ENCODE measurements at places on chromosomes 11 and 22.

DNA sequence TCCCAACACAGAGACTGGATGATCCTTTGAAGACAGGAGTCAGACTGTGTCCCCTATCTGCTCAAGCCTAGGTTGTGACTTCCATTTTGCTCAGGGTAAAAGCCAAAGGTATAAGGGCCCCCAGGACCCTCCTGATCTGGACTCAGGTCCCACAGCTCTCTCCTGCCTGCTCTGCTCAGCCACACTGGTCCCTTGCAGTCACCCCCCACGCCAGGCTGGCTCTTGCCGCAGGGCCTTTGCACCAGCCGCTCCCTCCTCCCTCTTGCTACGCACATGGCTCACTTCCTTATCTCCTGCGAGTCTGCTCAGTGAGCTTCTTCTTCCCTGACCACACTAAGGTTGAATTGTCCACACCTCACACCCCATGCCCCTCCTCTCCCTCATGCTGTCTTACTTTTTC is 28.4 kb upstream of the CACNG2 start:
- DNase-seq, result no peak

GRCh38 chr11:12074529-12075195 is 35.7 kb upstream of the MICAL2 start:
- no peak for DNase-seq

DNA sequence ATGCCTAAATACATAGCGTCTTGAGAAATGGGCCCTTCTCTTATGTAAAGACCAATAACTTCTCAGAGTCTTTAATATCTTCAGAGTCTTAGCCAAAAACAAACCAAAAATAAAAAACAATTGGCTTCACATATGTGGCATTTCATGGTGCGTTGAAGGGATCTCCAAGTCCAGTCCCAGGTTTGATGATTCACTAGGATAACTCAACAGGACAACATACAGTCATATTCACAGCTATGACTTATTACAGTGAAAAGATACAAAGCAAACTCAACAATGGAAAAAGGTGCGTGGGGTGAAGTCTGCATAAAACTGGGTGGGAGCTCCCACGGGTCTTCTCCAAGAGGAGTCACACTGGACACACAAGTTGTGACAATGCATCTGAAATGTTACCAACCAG is 12.6 kb downstream of the SYTL2 start:
- no peak for DNase-seq

DNA sequence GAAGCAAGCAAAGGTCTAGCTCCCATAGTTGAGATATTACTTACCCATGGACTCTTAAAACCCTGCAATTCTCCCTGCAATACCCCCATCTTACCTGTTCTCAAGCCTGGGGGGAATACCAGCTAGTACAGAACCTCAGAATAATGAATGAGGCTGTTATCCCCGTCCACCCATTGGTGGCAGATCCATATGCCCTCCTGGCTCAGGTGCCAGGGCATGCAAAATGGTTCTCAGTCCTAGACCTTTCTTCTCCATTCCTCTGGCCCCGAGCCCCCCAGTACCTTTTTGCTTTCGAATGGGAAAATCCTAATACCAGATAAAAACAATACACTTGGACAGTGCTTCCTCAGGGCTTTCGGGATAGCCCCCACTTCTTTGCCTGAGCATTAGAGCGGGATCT is 86.4 kb downstream of the PIWIL4 start:
- no peak for DNase-seq

GRCh38 chr11:88886796-88887195 is 179.0 kb downstream of the GRM5 start:
- peak; percentile 6 for DNase-seq

GRCh38 chr11:67592880-67593564 is 9.4 kb downstream of the GSTP1 start:
- no peak for DNase-seq
